A549 treated with ZK216348 at 1 μM for 4 hours (cell line): ENCODE measurements at places on chromosomes 1 and 21. TPM values are rescaled to one million over a fixed set of nuclear protein-coding genes. Genes with fewer than 3 reads are reported as not detected.

Gene ANKRD65
- 0.07 to 0.23 TPM in 2 of 5 replicates, not detected in the others for total RNA-seq

Gene ZNF593OS
- total RNA-seq = not detected in 5 replicates

Gene ANGPTL7
- total RNA-seq = not detected in 5 replicates

Gene OLFML3
- 2.4 to 3.7 TPM (median 3.6 TPM) in 5 replicates for total RNA-seq

Gene S100A3
- total RNA-seq = 86.7 to 117 TPM (median 103 TPM) in 5 replicates

Gene ZNF593
- 43.9 to 63.0 TPM (median 59.9 TPM) in 5 replicates for total RNA-seq

Gene CEP170
- total RNA-seq = 24.8 to 46.1 TPM (median 31.2 TPM) in 5 replicates

Gene GBP5
- 0.18 TPM in 1 of 5 replicates, not detected in the others for total RNA-seq

Gene KCNJ9
- not detected in 5 replicates for total RNA-seq

Gene SERPINC1
- total RNA-seq = 0.28 TPM in 1 of 5 replicates, not detected in the others

Gene SEC22B
- 6.2 to 9.3 TPM (median 7.9 TPM) in 5 replicates for total RNA-seq

Gene PADI2
- 1.1 to 1.3 TPM (median 1.1 TPM) in 5 replicates for total RNA-seq

Gene TFF3
- total RNA-seq = not detected in 5 replicates

Gene RASAL2
- total RNA-seq = 13.8 to 23.8 TPM (median 17.7 TPM) in 5 replicates

Gene KRTAP13-3
- not detected in 5 replicates for total RNA-seq

Gene HSF2BP
- 1.5 to 2.5 TPM (median 2.1 TPM) in 5 replicates for total RNA-seq

Gene TRIM58
- not detected in 5 replicates for total RNA-seq

Gene HHIPL2
- 7.8 to 12.3 TPM (median 11.6 TPM) in 5 replicates for total RNA-seq

Gene LRRC39
- total RNA-seq = 0.11 to 0.23 TPM (median 0.20 TPM) in 3 of 5 replicates, not detected in the others

Gene CCDC27
- total RNA-seq = not detected in 5 replicates

Gene FAM163A
- not detected in 5 replicates for total RNA-seq

Gene SNX7
- 20.5 to 43.0 TPM (median 24.6 TPM) in 5 replicates for total RNA-seq

Gene RGSL1
- total RNA-seq = not detected in 5 replicates

Gene SPATA17
- 2.0 to 4.2 TPM (median 2.6 TPM) in 5 replicates for total RNA-seq

Gene FMO5
- total RNA-seq = 0.08 to 0.68 TPM (median 0.38 TPM) in 5 replicates

Gene ANKRD45
- total RNA-seq = 0.13 TPM in 1 of 5 replicates, not detected in the others

Gene OR6K3
- not detected in 5 replicates for total RNA-seq

Gene CLDN17
- not detected in 5 replicates for total RNA-seq

Gene SAMSN1
- total RNA-seq = not detected in 5 replicates

Gene MYBPHL
- total RNA-seq = not detected in 5 replicates

Gene PGBD2
- total RNA-seq = 3.7 to 4.2 TPM (median 3.9 TPM) in 5 replicates

Gene STK40
- 6.9 to 12.5 TPM (median 10.5 TPM) in 5 replicates for total RNA-seq

Gene DCDC2B
- total RNA-seq = not detected in 5 replicates

Gene RPF1
- total RNA-seq = 28.1 to 40.2 TPM (median 29.5 TPM) in 5 replicates

Gene IGSF3
- 14.3 to 23.2 TPM (median 19.3 TPM) in 5 replicates for total RNA-seq

Gene PTPN14
- total RNA-seq = 6.4 to 13.4 TPM (median 10.0 TPM) in 5 replicates

Gene CACNA1S
- total RNA-seq = not detected in 5 replicates

Gene LCE2C
- total RNA-seq = not detected in 5 replicates
